GM18507 (cell line): ENCODE measurements at places on chromosomes 2 and 18.

GRCh38 chr2:237199577-237199976 is 113.9 kb downstream of the COPS8 start:
- DNase-seq, result no peak

DNA sequence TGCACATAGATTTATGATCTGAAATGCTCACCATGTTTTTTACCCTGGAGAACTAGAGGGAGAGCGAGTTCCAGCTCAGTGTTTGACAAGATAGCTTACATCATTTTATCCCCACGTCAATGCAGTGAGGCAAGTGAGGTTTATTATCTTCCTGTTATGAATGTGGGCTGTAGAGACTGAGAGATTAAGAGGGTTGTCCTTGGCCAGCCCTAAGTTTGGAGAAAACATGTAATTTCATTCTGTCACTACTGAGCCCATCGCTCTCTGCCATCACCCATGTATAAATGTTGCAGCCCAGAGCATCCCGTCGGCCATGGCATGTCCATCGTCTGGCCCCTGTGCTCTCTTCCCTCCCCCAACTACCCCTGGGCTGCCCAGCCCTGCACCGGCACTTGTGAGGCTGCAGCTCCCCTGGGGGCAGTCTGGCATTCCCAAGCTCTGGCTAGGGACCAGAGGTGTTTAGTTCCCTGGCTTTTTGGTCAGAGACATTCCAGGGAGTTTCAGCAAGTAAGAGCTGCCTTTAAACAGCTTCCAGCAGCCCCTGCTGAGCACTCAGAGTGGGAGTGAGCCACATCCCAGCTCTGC is 136.7 kb downstream of the ANTXR1 start:
- DNase-seq, result no peak

GRCh38 chr18:49591775-49592174 is 29.9 kb downstream of the LIPG start:
- no peak for DNase-seq

GRCh38 chr2:8851811-8852560 is 14.6 kb upstream of the KIDINS220 start:
- DNase-seq, result no peak

- no peak for DNase-seq
These were observed 706.8 kb downstream of the SLC4A3 start for GRCh38 chr2:220334210-220334609.

DNA sequence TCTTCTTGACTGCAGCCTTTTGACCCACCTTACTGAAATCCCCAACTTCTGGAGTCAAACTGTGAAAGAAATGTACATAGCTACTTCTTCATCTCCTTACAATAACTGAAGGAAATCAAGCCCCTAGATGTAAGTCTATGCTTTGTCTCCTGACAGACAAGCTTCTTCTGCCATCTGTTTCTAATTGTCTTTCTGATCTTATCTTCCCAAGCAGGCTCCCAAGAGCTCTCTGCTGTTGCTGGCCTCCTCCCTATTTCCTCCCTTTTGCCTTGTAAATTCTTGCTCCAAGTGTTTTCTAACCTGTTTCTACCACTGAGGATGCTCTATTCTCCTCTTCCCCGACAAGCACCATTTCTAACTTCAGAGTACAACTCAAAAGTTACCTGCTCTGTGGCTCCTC is 77.4 kb upstream of the OSR1 start:
- no peak for DNase-seq

- no peak for DNase-seq
These were observed 559 bp downstream of the MYL12A start for GRCh38 chr18:3248062-3248657.

- DNase-seq, result no peak
These were observed 76.7 kb downstream of the MERTK start for GRCh38 chr2:111975053-111975552.

- no peak for DNase-seq
These were observed 215.3 kb downstream of the SEPTIN10 start for GRCh38 chr2:109398366-109399015.

GRCh38 chr2:164903951-164904350 is 51.4 kb downstream of the SLC38A11 start:
- no peak for DNase-seq

- no peak for DNase-seq
These were observed 170.5 kb downstream of the CELF4 start for GRCh38 chr18:37395138-37395537.

GRCh38 chr2:84878459-84878858 is 2.4 kb downstream of the TRABD2A start:
- no peak for DNase-seq

GRCh38 chr18:36744261-36744876 is 84.4 kb downstream of the TPGS2 start:
- DNase-seq, result no peak

DNA sequence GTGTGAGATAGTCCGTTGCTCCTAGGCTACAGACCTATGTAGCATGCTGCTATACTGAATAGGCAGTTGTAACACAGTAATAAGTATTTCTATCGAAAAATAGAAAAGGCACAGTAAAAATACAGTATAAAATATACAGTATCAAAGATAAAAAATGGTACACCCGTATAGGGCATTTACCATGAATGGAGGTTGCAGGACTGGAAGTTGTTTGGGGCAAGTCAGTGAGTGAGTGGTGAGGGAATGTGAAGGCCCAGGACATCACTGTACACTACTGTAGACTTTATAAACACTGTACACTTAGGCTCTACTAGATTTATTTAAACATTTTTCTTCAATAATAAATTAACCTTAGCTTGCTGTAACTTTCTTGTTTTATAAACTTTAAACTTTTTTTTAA is 3.5 kb downstream of the MAP3K20 start:
- DNase-seq, result no peak

DNA sequence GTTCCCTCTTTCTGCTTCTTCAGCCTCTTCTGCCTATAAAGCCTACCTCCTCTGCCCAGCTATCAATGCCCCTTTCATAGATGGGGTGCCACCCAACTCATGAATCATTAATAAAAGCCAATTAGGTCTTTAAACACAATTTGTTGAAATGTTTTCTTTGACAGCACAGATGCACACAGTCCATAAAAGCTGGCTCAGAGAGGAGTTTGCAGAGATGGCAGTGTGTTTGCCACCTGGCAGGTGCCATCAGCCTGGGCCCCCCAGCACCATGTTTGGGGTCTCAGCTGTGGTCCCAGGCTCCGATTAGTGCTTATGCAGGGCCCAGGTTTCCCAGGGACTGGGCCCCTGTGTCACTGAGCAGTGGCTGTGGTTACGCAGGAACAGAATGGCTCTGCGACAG is 7.9 kb upstream of the MC2R start:
- DNase-seq, result no peak

- no peak for DNase-seq
These were observed 91.8 kb downstream of the MAP4K4 start for GRCh38 chr2:101788995-101789970.

DNA sequence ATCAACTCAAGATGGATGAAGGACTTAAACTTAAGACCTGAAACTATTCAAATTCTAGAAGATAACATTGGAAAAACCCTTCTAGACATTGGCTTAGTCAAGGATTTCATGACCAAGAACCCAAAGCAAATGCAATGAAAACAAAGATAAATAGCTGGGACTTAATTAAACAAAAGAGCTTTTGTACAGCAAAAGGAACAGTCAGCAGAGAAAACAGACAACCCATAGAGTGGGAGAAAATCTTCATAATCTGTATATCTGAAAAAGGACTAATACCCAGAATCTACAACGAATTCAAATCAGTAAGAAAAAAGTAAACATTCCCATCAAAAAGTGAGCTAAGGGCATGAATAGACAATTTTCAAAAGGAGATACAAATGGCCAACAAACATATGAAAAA is 171.2 kb downstream of the ERBB4 start:
- DNase-seq, result no peak

GRCh38 chr2:46806526-46806925 is 109.1 kb downstream of the MCFD2 start:
- DNase-seq, result no peak

DNA sequence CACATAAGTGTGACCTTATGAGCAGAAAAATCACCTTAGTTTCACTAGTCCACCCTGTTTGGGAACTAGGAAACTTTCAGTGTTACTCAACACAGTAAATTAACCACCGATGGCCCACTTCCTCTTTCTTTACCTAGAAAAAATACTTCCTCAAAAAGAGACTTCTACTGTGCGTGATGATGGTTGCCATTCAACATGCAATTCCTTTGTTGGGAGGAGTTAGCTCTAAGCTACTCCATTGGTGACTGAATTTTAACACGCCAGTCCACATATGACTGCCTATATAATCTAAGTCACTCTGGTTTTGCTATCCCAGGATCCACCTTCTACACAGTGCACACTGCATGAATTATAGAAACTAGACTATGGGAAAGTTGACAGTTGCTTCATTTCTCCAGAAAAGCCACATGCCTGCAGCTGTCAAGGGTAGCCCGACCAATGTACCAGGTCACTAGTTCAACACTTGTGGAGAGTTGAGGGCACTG is 47.8 kb upstream of the REG3G start:
- no peak for DNase-seq

DNA sequence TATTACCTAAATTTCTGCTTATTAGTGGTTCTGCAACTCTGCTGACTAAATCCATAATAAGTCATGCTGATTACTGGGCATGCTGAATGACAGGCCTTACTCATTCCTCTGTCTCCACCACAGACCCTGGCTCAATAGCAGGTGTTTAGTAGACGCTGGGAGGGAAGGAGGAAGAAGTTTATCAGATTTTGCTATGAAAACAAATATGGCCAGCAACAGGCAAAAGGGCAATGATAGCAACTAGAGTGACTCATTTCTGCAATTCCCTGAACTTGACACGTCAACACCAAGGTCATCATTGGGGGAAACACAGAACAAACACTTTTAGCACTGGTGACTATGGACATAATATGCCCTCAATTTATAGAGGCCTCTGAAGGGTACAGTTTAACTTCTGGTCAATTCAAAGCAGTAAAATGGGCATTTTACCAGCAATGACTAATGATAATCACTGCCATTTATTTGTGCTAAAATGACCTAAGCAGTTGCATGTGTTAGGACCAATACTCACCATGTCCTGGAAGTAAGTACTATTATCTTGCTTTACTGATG is 35.2 kb downstream of the TMEM163 start:
- DNase-seq, result no peak

DNA sequence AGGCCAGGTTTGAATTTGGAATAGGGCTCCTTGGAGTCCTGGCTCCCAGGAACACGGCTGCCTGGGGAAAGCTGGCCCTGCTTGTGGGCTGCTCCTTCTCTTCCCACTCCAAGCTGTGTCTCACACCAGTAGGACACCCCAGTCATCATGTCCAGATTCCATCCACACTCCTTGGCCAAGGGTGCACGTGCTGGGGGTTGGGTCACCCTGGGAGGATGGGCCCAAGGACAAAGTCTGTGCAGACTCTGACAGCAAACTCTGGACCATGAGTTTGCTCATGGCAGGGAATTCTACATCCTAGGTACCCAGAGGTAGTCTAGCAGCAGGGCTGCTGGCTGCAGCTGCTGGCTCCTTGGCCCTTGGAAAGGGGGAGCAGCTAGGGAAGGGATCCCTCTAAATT is 102.4 kb upstream of the EPAS1 start:
- DNase-seq, result no peak

GRCh38 chr2:36672199-36672598 is 24.3 kb upstream of the VIT start:
- no peak for DNase-seq

- no peak for DNase-seq
These were observed 32.9 kb downstream of the PTCD3 start for GRCh38 chr2:86138736-86139625.

GRCh38 chr2:149167001-149167780 is 128.7 kb downstream of the LYPD6B start:
- no peak for DNase-seq

DNA sequence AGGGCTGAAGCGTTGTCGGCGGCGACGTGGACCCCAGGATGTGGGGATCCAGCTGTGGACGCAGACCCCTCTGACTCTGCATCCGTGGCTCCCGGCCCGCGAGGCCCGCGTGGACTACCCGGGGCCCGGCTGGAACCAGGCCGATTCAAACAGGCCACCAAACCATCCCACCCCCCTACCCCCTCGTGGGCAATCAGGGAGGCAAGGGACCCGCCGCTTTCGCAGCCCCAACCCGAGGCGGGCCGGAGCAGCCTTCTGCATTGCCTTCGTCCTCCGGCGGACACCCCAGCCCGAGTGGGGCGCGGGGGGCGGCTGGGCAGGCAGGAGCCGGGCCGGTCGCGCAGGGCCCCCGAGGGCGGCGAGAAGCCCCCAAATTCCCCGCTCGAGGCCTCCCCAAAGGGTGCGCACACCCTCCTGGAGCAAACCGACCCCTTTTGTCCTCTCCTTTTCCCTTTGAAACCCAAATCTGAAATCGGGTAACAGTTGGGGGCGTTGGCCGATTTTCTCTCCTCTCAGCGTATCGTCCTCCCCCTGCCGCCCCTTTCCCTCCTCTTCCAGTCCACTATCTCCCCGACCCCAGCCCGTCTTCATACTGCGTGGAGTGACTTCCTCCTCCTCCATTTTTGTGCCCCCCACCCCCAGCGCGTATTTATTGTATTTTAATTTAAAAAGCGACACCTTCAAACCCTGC is 7.4 kb downstream of the SP9 start:
- DNase-seq, result no peak

GRCh38 chr18:31230495-31230894 is 67.8 kb upstream of the DSC1 start:
- DNase-seq, result no peak

- DNase-seq, result no peak
These were observed 72.3 kb downstream of the TANK start for GRCh38 chr2:161232571-161232970.

DNA sequence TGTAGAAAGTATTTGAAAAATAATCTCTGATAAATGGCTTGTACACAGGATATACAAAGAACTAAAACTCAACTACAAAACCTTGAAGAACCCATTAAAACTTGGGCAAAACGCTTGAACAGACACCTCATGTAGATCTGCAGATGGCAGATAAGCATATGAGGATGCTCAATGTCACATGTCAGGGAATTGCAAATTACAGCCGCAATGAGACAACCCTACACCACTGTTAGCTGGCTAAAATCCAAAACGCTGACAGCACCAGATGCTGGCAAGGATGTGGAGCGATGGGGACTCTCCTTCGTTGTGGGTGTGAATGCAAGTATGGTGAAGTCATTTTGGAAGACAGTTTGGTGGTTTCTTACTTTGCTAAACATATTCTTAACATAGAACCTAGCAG is 53.7 kb downstream of the SNTG2 start:
- DNase-seq, result no peak

DNA sequence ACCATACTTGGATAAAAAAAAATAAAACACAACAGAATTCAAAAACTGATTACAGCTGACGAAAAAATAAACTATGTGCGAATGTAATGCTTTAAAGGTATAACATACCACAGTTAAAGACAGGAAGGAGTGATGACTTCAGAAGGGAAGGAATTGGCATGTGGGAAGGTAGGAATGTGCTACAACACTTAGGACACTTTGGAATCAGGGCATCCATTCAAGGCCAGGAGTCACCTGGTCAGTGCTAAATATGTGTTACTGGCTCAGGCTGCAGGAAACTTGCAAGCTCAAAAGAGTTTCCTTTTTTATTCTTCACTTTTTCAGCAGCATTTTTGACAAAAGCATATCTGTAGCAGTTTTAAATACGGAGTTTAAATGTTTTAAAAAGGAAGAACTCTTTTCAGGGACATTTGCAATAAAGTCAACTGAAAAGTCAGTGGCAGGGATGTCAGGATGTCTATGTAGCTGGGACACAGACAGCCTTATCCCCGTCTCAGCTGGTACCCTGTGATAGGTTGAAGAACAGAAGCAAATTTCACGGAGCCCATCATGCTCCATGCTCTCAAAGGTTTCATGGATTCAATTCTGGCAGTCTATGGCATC is 138.0 kb upstream of the KLHL14 start:
- DNase-seq, result no peak
